ENCODE measurements at places on chromosomes 11 and 22.

- no peak for DNase-seq
These were observed 24.7 kb downstream of the SIK3 start for GRCh38 chr11:117073539-117073938.

GRCh38 chr22:28989035-28989464 lies 72.6 kb downstream of the C22orf31 start:
- peak; percentile 59 for DNase-seq

GRCh38 chr11:94533206-94533605 lies 10.5 kb upstream of the FUT4 start:
- no peak for DNase-seq

GRCh38 chr11:106015066-106015465 lies 7.0 kb downstream of the MSANTD4 start:
- no peak for DNase-seq

- no peak for DNase-seq
These were observed 13.7 kb upstream of the SCUBE1 start for GRCh38 chr22:43356881-43357280.

GRCh38 chr11:34050581-34051348 lies 766 bp upstream of the CAPRIN1 start:
- no peak for DNase-seq

DNA sequence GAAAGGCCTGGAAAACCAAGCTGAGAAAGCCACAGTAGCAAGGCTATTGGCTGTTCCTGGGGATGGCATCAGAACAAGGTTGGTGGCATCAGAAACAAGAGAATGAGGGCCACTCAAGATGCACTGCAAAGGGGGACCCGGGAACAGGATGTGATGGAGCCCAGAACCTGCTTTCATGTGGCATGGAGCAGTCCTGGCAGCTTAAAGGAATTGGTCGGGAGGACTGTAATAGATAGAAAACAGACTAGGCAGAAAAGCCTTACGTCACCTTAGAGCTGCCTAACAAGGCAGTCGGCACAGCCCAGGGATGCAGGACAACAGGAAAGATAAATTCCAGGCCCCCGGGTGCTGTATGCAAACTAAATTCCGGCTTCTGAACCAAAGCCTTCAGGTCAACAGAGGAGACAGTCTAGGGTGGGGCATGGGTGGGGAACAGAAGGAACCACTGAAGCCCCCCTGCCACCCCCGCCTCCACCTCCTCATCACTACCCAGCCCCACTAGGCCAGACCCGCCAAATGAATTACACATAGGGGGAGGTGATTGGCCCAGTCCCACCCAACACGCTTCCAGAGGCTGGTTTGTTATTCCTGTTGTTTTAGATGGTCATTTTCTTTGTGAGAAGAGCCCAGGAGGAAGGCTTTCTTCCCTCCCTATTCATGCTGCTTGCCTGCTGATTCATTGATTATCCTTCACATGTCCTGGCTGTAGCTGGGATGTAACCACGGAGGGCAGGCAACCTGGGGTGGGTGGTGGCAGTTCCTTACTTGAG lies 25.7 kb upstream of the LRRC55 start:
- peak; percentile 36 for DNase-seq

GRCh38 chr22:31826443-31826842 lies 72.6 kb downstream of the DEPDC5 start:
- no peak for DNase-seq

DNA sequence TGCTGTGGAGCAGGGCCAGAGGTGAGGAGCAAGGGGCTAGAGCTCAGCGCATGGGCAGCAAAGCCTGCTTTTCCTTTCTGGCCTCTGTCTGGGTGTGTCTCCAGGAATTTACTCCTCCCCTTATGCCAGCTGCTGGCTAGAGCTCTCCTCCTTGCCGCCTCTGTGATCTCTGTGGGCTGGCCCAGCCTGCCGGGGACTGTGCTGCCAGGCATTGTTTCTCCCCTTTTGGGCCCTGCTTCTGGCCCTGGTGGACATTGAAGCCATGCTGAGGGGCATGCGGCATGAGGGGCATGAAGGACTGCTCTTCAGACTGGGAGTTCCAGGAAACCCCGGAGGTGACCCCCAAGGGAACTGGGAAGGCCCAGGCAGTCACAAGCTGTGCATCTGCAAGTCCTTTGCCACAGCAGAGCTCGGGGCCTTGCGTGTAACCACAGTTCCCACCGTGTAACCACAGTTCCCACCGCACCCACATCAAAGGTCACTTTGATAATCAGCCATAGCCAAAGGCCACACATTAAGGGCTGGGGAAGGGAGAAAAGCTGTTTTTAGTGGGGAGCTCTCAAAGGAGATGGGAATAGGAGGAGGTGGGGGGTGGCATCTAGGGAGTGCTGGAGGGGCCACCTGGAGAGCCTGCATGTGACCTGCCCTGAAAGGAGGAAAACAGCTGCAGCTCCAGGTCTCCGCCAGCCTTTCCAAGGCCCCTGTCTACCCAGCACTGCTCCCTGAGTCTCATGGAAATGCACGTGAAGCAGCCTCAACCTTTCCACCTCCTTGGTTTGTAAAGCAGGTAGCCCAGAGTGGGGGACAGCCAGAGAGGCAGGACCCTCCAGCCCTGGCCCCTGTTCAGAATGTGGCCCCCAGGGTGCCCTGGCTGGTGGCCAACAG lies 62.3 kb downstream of the PPFIBP2 start:
- DNase-seq: peak; percentile 34

DNA sequence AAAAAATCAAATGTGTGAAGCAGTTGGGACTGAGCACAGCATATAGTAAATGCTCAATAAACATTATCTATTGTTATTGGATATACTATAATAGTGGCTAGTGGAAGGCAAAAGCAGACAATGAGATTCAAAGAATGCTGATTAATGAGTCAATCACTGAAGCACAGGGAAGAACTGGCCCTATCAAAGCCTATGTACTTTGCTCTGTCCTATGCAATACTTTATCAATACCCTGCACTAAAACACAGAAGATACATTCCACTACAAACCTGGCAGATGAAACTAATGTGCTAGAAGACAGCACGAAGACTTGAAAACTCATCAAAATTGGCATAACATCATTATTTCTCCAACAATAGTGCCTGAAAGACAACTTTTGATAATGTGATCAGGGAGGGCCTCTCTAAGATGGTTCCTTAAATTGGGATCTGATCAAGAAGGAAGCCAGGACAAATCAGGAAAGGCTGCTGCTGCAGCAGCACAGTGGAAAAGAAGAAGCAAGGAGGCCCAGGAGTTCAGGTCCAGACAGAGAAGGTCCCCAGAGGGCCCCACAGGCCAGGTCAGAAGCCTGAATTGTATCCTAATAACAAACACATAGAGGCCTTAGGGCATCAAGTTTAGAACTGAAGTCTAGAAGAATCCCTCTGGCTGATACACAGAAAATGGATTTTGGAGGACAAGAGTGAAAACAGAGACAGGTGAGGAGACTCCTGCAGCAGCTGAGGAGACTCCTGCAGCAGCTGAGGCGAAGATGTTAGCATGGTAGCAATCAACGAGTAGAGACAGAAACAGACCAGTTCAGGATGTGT lies 18.6 kb downstream of the PI4KA start:
- DNase-seq: no peak

- DNase-seq: no peak
These were observed 124.9 kb downstream of the C11orf58 start for GRCh38 chr11:16863389-16863788.

- no peak for DNase-seq
These were observed 25.1 kb downstream of the KIAA1671 start for GRCh38 chr22:24977370-24978221.

DNA sequence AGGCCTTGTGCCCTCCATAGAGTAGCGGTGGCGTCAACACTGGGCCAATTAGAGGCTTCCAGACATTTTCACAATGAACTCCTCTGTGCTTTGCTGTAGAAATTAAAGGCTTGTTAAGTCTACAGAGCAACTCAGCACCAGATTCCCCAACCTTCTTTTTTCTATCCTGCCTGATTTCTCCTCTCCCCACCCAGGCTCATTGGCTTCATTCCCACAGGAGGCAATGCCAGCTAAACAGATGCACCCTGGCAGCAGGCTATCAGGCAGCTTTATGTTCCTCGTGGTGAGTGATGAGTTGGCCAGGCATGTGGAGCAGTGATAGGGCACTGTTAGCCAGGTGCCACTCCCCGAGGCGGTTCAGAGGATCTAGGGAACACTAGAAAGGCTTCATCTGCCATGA lies 4.8 kb downstream of the DIXDC1 start:
- DNase-seq: no peak
